ENCODE measurements at places on chromosomes 4 and X.
A peak's percentile ranks its signal among the peaks of the same experiment; 100 is the strongest.

- no peak for DNase-seq
These were observed 38.0 kb upstream of the EMCN start for GRCh38 chr4:100555611-100556337.

DNA sequence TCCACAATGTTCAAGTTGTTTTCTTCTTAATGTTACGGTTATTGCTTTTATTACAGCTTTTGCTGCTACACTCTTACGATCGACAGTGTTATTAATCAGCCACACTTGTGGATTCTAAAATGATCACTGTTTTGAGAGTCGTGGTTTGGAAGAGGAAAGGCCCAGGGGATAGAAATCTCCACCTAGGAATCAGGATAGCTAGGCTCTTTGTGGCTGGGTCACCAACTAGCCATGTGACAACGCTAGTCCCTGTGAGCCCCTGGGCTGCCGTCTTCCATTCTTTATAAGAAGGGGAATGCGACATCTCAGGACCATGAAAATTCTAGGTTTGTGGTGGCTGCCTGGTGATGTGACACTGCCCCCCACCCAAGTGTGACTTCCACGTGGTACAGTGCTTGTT lies 380 bp downstream of the SLC34A2 start:
- no peak for DNase-seq

- no peak for DNase-seq
These were observed 12.6 kb downstream of the RPL39 start for GRCh38 chrX:119778829-119779228.

DNA sequence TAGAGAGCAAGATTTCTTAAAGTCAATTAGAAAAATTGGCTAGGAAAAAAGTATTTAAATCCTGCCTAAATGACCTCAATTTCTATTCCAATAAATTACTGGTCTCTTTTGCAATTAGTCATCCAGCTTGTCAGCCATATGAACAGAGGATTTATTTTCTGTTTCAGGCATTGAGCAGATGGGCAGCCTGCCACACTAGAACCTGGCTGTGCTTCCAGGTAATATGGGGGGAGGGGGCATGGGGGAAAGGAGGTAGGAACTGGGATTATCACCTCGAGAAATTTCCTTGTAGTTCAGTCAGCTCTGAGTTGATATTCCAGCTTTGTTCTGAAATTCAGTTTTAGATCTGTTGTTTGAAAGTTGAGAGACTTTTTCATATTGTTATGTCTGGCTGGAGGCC lies 206.3 kb upstream of the LCORL start:
- DNase-seq = no peak

DNA sequence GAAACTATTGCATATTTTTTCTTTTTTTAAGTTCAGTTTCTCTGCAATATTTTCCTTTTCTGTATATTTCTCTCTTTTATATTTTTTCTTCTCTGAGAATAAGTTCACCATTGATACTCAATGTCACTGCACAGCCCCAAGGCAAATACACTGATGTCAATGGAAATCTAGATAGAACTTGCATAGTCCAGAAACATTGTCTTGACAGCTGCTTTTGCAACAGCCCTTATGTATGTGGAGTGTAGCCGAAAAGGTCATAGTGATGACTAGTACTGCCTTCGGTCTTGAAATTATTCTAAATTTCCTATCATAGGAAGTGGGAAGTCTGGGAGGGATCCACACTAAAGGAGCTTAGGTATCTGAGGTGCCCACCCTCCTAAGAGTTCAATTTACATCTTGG lies 150.0 kb downstream of the SPOCK3 start:
- no peak for DNase-seq

DNA sequence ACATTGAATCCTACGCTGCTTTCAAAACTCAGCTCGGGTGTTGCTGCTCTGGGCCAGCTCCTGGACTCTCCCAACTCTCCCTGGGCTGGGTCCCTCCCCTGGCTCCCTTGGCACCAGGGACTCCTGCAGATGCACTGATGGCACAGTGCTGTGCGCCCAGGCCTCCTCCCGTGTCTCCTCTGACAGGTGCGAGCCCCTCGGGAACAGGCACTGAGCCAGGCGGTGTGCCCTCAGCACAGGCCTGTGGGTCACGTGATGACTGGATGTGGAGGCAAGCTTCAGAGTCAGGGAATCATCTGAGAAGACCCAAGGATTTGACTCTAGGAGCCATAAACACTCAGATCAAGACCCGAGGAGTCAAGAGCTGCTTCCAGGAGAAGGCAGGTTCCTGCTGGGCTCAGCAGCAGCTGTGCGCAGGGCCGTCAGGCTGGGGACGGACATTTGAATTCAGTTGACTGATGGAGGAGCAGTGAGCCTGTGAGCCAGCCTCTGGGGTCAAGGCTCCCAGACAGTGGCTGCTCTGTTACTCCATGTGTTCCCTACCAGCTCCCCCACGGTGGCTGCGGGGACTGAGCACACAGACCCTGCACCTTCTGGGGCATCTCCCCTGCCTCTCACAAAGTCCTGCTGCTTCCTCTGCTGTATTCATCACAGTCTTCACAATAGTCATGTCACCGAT lies 33.0 kb downstream of the NAT8L start:
- DNase-seq = no peak

DNA sequence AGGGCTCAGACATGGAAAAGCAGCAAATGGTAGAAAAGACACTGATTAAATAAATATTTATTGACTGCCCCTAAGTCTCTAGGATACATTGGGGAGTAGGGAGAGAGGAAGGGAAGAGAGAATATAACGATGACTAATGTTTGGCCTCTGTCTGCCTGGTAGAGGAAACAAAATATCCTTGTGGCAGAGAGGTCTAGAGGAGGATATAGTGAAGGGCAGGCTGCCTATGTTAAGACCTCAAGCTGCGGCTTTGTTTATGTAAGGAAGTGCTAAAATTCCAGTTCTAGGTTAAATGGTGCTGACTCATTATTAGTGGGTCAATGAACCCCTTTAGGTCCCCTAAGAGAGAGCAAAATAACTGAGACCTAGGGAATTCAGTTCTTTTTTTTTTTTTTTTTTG lies 427.3 kb upstream of the FTHL17 start:
- no peak for DNase-seq

- DNase-seq = no peak
These were observed 41.5 kb upstream of the FAT1 start for GRCh38 chr4:186765138-186765537.

DNA sequence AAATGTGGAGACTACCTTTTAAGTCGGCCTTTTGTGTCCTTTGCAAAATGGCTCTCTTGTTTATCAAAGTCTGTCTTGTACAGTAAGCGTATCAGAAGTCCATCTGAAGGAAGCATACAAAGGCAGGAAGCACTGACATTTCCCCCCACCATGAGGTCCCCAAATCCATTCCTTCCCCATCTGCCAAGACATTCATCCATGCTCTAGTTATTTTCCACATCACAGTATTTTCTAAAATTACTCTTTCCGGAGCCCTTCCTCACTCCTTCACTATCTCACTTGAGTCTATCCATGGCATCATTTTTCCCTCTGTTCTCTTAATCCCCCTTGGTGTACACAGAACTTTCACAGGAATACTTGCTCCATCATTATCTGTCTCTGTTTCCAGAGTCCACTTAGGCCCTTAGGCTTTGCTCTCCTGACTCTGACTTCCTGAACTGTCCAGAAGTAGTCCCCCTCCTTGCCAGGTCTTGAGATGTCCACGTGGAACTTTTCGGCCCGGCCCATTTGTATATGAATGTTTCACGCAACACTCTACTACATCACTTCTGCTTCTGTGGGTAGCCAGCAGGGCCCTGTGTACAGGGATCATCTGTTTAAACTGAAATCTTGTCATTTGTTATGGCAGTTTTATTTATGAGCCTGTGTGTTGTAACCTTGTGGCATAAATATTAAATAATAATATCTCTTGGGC lies 2.1 kb downstream of the SEL1L3 start:
- no peak for DNase-seq

- no peak for DNase-seq
These were observed 103.5 kb upstream of the PLAC1 start for GRCh38 chrX:134761788-134762187.

DNA sequence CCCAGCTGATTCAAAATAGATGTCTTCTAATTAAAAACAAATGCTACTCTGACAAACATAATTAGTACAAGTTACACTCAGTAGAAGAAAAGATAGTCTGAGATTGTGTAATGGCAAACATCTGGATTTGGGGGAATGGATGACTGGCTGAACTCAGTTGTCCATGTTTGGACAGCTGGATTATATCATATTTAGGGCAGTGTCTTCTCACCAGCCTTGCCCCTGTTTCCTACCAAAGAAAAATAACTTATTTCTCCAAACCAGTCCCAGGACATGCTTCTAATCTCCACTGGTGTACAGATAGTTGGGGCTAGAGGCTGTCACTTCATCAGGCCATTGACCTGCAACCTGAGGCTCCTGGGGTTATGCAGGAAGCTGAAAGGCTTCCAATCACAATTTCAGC lies 237.3 kb downstream of the USP46 start:
- DNase-seq = no peak

DNA sequence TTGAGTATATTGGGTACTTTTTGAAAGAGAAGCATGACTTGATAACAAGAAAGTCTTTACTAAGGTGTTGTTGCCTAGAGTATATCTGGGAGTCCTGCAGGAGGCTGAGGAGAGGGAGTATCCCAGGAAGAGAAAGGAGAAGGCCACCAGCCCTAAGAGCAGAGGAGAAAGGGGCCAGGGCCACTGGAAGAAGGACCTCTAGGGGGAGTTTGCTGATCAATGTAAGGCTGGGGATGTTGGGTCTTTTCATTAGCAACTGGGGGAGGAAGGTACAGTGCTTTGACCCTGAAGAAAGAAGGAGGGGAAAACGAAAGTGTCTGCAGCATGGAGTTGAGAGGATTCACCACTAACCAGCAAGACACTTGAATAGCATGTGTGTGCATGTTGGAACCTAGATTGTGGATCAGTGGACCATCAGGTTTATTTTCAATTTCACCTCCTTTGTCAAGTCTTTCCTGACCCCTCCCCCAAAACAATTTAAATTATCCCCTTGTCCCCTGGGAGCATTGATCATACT lies 4.5 kb downstream of the SMIM9 start:
- DNase-seq = no peak

DNA sequence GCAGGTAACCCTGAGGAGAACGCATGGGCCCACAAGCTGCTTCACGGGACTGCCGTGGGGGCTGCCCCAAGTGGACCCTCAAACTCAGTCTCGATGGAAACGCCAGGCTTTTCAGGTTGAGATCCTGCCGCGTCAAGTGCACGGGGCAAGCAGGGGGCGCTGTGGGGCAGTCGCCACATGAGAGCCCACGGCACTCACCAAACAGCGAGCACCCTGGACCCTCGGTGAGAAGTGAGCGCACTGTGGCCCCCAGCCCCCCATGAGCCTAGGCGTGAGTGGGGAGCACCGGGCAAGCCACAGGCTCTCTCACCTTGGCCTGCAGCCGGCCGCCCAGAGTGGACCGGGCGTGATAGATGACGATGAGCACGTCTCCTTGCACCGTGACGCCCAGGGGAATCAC lies 50.9 kb upstream of the CPLX1 start:
- DNase-seq = no peak

GRCh38 chr4:38462367-38463055 lies 201.5 kb upstream of the KLF3 start:
- DNase-seq = no peak

DNA sequence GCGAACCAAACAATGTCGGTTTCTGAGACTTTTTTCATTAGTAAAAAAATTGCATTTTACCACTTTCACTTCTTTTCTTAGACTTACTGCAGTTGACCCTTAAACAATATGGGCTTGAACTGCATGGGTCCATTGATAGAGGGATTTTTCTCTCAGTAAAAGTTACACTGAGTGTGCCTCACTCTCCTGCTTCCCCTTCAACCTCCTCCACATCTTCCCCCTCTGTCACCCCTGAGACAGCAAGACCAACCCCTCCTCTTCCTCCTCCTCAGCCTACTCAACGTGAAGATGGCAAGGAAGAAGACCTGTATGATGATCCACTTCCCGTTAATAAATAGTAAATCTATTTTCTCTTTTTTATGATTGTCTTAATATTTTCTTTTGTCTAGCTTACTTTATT lies 43.4 kb downstream of the TEC start:
- DNase-seq = no peak

DNA sequence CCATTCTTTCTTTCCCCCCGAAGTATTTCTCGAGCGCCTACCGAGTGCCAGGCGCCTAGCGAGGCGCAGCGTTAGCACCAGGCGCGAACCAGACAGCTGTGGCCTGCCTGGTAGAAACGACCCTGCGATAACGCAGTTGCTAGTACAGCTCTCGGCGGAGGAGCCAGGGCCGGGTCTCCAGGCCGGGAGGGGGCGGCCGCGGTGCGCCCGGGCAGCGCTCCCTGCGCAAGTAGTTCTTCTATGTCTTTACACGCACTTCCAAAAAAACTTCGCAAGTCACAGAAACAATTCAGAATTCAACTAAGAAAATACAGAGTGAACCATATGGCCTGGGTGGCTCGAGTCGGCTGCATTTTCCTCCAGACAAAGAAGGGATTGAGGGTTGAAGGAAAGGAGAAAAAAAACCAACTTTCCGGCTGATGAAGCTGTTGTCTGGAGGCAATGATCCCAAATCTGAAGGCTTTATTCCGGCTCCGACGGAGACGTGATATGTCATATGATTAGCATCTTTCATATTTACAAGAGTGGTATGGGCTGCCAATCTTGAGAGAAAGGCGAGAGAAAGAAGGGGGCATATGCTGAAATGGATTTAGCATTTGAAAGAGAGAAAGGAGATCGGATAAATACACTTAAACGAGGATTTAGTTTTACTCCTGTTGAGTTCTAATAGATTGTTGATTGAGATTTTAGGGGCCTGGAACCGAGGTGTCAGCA lies 7.2 kb upstream of the NEUROG2 start:
- peak; percentile 68 for DNase-seq

DNA sequence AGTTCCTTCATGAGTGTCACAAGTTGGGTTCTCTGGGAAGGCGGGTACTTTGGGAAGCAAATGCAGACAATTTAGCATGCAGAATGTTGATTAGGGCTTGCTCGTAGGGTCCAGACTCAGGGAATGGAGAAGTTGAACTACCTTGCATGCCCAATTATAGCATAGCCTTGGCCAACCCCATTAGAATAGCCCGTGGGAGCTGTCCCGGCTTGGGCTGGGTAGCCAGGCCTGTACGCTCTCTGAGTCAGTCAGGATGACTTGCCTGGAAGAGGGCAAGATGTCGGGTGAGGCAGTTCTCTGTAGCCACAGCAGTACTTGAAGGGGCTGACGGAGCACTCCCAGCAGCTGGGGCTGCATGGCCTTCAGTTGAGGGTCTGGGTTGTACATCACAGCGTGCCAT lies 19.5 kb downstream of the KIAA0232 start:
- no peak for DNase-seq

DNA sequence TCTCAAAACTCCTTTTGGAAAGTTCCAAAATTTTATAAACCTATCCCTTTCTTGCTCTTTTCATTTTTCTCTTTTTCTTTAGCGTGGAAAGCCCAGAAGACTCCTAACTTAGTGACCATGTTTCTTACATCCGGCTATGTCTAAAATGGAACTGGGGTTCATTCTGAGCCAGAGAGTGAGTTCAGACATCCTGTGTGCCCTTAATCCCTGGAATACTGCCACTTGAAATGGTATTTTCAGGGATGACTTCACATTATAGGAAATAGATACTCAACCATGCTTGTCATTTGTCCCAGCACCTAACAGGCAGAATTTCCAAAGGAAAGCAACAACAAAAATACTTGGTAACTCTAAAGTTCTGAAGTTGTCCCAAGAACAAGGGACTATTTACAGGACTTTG lies 379.6 kb downstream of the ARHGAP24 start:
- DNase-seq = no peak
